ENCODE measurements at places on chromosomes 2 and 18.

GRCh38 chr2:177322801-177323261 lies 58.3 kb upstream of the NFE2L2 start:
- DNase-seq: no peak

- no peak for DNase-seq
Measured at GRCh38 chr2:10319892-10320574, 17.3 kb downstream of the HPCAL1 start.

- DNase-seq: no peak
Measured at GRCh38 chr18:75161256-75162028, 47.5 kb downstream of the PTGR3 start.

- no peak for DNase-seq
Measured at GRCh38 chr2:191045141-191045540, 31.2 kb upstream of the STAT1 start.

DNA sequence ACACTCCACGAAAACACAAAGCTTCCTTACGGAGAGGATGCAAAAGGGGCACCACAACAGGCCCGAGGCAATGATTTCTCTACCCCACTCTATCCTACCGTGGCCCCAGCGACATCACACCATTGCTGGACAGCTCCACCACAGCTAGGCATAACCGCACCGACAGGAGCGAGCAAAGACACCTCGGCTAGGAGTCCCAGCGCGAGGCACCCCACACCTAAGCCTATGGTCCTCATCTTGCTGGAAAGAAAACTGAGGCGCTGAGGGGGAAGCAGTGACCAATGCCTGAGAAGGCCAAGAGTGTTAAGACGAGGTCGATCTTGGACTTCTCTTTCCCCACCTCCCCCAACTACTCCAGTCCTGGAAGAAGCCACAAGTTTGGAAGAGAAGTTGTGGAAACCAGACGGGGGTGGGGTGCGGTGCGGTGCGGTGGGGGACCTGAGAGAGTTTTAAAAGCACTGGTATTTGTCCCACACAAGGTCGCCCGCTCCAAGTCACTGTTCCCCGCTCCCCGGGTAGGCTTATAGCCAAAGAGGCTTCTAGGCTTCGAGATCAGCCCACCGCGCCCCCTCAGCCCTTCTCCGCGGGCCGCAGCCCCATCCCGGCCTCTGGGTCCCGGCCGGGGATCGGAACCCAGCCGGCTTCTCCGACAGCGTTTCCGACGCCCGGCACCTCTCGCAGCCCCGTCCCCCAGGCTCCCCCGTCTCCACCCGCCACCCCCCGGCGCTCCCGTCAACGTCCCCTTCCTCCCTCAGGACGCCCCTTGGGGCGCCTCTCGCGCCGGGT lies 766 bp downstream of the PDE6D start:
- DNase-seq: no peak

GRCh38 chr2:237556773-237557632 lies 9.4 kb upstream of the PRLH start:
- no peak for DNase-seq

GRCh38 chr18:65788373-65788772 lies 37.6 kb downstream of the CDH7 start:
- DNase-seq: no peak

DNA sequence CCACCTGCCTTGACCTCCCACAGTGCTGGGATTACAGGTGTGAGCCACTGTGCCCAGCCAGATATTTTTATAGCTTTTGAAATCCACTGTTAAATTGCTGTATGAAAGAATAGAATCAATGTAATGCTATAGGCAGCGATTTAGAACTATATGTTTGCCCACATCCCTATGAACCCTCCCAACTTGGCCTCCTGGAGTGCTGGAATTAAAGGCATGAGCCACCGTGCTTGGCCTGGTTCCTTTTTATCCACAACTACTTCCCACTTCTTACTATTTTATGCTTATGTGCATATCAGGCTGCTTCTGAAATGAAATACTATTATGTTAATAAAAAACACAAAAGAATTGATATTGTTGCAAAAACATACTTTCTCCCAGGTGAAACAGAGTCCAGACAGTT lies 11.6 kb upstream of the PTPN2 start:
- no peak for DNase-seq

DNA sequence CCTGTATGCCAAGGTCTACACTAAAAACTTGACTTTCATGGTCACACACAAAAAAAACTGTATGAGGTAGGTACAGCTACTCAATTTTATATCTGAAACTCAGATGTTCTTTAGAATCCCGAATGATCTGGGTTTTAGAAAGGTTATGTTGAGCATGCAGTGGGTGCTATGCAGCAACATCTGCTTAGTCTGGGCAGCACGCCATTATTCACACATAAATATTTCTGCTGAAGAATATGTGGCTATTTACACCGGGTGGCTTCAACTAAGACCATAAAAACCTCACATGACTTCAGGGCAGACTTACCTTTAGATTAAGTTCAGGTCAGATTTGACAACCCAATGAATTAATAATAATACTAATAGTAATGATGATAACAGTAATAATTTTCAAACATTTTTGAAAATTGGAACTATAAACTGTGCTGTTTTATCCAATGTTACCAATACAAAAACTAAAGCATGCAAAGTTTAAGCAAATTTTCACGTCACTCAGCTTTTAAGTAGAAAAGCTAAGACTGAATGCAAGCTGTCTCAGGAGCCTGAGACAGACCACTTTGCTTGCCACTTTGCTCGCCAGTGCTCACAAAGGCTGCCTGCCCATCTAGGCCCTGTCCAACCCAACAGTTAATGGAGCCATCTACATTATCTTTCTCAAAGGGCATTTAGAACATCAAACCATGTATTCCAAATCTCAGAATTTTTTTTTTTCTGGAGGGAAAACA lies 292.0 kb downstream of the CNTNAP5 start:
- no peak for DNase-seq

DNA sequence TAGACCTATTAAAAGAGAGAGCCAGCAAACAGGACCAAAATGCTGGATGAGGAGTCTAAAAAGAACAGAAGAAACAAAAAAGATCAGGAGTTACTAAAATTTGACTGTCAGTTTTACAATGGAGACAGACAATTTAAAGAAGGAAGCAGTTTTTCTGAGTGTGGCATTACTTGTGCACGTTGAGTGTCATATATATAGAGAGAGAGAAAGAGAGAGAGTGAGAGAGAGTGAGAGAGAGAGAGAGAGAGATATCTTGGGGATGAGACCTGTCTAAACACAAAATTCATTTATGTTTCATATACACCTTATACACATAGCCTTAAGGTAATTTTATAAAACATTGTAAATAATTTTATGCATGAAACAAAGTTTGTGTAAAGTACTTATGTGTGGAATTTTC lies 2.1 kb upstream of the GALNT3 start:
- no peak for DNase-seq

DNA sequence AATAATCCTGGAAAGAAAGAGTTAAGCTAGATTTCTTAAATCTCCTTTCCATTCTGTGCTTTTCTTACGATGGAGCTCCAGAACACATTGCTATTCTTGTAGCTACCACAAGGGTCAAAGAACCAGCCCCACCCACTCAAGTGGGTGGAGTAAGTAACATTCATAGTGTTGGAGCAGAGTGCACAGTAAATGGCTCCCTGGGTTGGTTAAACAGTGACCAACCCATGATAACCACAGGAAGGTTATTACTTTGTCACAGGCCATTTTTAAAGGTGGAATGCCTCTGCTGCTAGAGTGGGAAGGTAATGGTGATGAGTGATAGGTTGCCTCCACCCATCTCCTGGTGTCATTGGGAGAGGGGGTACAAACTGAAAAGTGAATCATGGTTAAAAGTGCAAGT lies 13.9 kb downstream of the ARPC2 start:
- no peak for DNase-seq

- no peak for DNase-seq
Measured at GRCh38 chr2:203534621-203535077, 452 bp downstream of the RAPH1 start.

DNA sequence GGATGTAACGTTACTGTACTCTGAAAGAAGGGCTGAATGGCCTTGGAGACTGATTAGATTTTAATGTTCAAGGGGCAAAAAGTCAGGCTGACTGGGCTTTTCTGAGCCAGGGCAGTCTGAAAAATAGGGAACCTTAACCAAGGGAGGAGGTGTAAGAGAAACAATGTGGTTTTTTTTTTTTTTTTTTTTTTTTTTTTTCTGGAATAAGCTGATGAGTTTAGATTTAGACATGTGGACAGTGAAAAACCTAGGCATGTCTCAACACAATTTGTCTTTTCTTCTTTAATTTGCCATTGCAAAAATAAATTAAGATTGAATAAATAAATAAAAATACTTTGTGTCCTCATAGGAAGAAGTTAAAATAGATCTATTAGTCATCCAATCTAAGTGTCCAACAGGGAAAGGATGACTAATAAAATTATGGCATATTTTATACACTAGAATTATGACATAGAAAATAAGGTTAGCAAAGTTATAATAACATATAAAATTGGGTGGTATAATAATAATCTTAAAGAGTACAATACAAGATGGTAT lies 237.6 kb upstream of the TRIB2 start:
- DNase-seq: no peak

GRCh38 chr2:47737-48136 lies 1.4 kb upstream of the FAM110C start:
- DNase-seq: no peak
